Hepatocyte (in vitro differentiated cells): ENCODE measurements at places on chromosomes 3 and 15. TPM values are rescaled to one million over a fixed set of nuclear protein-coding genes. Genes with fewer than 3 reads are reported as not detected.

The MUC4 gene
- 0.89 and 0.94 TPM in 2 replicates for polyA plus RNA-seq

The PATL2 gene
- polyA plus RNA-seq = 0.54 and 0.85 TPM in 2 replicates

DNA sequence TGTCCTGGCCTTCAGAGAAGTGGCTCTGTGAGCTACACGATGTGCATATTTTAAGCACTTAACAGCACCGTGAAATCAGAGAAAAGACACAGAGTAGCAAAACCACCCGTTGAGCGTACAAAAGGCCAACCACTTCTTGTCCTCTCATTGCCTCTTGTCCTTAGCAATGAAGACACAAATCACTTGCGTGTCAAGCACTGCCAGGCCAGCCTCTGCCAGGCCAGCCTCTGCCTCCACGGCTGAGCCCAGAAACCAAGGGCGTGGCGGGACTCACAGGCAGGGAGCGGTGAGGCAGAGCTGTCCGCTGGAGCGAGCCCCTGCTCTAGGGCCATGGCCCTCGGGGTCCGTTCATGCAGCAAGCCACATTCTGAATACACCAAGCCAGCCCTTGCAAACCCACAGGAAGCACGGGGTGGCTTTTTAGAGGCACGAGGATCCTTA, 4.0 kb downstream of the MUC4 start:
- H3K36me3 ChIP-seq = no peaks in the 10 kb centered on the region
- DNase-seq = no peak
- no peak overlapping the region for H3K27ac ChIP-seq
- no peaks in the 10 kb centered on the region for H3K27me3 ChIP-seq
- no peak overlapping the region for H3K4me3 ChIP-seq
- H3K4me1 ChIP-seq = peaks cover 6% of the 10 kb centered on the region

DNA sequence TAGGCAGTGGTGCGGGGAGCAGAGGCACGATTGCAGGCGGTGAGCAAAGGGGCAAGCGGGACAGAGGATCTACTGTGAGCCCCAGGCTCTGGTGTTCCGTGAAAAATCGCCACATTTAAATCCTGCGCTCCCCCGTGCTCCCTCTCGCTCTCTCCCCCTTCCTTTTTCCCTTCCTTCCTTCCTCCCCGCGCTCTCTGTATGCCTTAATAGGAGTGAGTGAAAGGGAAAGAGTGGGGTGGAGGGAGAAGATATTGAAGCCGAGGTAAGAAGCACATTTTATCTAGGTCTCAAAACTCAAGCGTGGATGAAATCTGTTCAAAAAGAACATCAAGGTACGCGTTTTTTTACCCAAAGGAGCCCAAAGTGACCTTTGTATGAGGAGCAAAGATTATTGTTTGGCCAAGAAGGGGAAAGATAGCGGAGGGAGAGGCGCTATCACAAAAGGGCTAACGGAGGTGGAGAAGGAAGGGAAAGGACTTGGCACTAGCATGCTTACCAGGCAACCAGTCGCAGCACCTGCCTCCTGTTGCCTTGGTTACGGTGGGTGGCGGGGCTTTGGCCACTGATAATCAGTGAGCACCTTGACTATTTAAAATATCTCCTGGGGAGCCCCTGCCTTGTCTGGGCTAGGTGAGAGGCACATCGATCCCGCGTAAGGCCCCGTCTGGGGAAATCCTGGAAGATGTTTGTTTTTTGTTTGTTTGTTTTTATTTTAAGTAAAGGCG, 14.9 kb upstream of the AEN start:
- DNase-seq = no peak
- H3K36me3 ChIP-seq = no peaks in the 10 kb centered on the region
- H3K4me3 ChIP-seq = no peak overlapping the region
- peaks cover 3% of the 10 kb centered on the region for H3K4me1 ChIP-seq
- H3K27me3 ChIP-seq = peaks cover 79% of the 10 kb centered on the region

- no peak overlapping the region for H3K4me3 ChIP-seq
- H3K4me1 ChIP-seq = peaks cover 10% of the 10 kb centered on the region
- H3K27ac ChIP-seq = no peak overlapping the region
Observed at GRCh38 chr15:80984856-80985255, 4.8 kb downstream of the MESD start.
